Right atrium auricular region (tissue), 2 donors: ENCODE measurements at places on chromosomes 12 and 14. TPM values are rescaled to one million over a fixed set of nuclear protein-coding genes. Genes with fewer than 3 reads are reported as not detected.

- DNase-seq = peak; percentile 5
Measured at GRCh38 chr14:94127330-94127729, 2.1 kb downstream of the IFI27L2 start.

DNA sequence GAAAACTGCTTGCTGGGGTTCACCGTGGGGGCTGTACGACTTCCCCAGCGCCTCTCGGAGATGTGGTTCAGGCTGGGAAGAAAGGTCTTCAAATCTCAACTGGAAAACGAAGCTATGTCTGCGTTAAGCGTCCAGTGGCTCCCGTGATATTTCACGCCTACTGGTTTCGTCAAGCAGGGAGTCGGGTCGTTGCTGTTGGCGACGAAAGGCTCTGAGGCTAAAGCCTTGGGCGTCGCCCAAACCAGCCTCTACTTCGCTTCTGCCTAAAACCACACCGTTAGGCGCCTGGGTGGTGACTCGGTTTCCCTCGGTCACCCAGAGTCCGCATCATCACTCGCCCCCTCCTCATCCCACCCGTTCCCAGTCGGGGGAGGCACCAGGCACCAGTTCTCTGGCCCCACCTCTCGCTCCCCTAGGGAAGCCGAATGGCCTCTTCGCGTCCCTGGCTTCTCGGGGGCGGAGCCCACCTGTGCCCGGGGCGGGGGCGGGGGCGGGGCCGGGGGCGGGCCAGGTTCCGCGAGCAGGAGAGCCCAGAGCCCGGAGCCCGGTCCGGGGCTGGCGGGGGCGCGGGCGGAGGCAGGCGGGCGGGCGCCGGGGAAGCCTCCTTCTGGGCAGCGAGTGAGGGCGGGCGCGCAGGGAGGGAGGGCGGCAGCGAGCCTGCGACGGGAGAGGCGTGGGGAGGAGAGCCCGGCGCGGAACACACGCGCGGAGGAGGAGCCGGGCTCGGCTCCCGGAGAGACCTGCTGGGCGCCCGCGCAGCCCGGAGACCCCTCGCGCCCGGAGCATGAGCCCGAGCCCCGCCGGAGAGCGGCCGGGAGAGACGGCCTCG is at the start of gene B4GALNT3:
Gene B4GALNT3 (plus strand): TSS at position 510 of the 829 bp plus-strand sequence. CDS start 438 bp downstream, outside the sequence.
- peak; percentile 67 for DNase-seq

- no peak for DNase-seq
Measured at GRCh38 chr14:57755018-57755521, 110.8 kb downstream of the SLC35F4 start.

Gene CLEC1B
- not detected for total RNA-seq

DNA sequence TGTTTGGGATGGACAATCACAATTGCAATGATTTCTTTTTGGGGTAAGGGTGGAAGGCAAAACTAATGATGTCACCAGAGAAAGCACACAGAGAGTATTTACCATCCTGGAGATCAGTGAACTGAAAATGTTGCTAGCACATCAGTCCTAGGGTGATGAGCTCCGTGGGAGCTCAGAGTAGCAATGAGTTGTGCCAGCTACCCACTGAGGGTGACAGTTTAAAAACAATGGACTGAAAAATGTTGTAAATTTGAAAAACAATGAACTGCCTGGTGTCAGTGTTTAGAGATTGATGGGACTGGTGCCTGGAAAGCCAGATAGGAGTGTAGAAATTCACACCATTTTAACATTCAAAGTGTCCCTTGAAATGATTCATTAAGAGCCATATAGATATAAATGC is 198.5 kb downstream of the ATP23 start:
- no peak for DNase-seq

GRCh38 chr12:56716458-56716857 is 8.6 kb downstream of the NACA start:
- DNase-seq = no peak

- DNase-seq = no peak
Measured at GRCh38 chr12:115230606-115231005, 546.6 kb upstream of the TBX3 start.

DNA sequence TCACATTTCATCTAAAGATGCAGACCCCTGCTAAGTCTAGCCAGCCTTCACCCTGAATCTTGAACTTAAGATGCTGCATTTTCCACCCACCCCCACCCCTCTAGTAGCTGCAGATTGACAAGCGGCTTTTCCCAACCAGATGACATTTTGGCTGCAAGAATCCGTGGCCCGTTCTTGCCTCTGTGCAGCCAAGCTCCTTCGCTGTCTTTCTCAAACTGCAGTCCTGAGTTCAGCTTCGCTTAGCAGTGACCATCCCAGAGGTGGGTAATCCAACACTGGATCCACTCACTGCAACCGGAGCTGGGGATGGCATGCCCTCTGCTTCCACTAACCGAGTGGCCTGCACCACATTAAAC is 765 bp upstream of the NFYB start:
- no peak for DNase-seq

GRCh38 chr12:63787306-63787705 is 7.6 kb downstream of the RXYLT1 start:
- DNase-seq = no peak

- no peak for DNase-seq
Measured at GRCh38 chr14:104296388-104297312, 158.3 kb downstream of the KIF26A start.

Gene CCDC38
- total RNA-seq = not detected

Gene MYH6
- total RNA-seq = 8,253 TPM

Gene DPPA3
- not detected for total RNA-seq

DNA sequence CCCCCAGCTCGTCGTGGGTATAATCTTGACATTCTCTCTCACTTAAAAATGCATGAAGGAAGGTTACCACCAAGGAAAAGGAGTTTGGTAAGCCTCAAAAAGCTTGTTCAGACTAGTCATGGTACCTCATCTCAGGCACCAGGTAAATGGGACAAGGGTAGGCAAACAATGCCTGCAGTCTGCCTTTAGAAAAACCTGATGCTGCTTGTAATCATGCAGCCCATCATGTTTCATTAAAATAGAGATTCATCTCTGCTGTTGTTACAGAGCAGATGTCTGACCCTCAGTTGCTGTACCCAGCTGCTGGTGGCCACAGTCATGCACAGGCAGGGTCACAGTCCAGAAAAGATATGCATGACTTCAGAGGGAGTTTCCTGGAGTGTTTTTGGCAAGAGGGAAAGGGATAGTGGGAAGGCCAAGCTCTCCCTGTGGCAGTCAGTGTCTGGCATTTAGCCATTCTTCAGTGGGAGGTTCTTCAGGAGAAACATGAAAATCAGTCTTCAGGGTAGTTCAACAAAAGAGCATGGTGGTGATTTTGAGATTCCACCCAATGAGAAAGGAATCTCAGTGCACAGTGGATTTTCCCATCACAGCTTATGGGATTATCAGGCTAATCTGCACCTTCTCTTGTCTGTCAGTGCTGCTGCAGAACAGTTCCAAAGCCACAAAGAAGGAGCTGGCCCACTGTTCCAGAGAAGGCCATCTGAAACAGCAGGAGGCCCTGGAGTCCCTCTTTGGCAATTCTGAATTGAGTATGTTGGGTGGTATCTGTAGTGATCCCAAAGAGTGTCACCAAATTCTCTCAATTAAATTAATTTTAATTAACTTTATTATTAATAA is 202.7 kb upstream of the FRMD6 start:
- DNase-seq = no peak

Gene TRHDE
- total RNA-seq = 0.37 TPM

GRCh38 chr14:32508281-32508680 is 179.2 kb downstream of the AKAP6 start:
- no peak for DNase-seq
